ENCODE measurements at places on chromosomes 2 and 18.

- no peak for DNase-seq
Measured at GRCh38 chr2:14867853-14868252, 235.3 kb downstream of the LRATD1 start.

DNA sequence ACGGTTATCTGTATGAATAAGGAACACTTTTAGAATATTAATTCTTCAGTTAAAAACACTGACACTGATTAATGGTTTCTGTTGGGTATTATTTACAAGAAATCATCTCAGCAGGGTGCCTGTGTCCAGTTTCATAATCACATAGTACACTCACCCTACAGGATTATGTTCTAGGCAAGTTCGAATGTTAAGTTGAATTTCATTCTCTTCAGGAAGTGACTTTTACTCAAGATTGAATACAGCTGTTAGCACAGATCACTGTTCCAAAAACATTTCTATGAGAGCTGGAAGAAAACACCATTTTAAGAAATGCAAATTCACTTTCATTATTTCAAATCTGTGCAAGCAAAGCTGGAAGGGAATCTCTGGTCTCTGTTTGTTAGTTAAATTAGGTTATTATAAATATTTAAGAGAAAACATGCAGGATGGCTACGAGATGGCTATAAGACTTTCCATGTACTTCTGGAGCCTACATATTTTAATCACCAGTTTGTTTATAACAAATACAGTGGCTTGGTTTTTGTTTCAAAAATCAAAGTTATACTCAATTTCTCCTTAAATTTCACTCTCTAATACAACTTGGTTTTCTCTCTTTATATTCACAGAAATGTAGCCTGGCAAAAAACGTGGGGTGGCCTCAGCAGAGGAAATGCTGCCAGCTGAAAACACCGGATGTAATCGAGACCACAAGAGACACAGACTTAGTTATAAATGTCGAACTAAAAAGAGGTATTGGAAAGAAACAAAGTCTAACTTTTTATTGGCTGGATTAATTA, 65.8 kb downstream of the RBMS1 start:
- DNase-seq: no peak

DNA sequence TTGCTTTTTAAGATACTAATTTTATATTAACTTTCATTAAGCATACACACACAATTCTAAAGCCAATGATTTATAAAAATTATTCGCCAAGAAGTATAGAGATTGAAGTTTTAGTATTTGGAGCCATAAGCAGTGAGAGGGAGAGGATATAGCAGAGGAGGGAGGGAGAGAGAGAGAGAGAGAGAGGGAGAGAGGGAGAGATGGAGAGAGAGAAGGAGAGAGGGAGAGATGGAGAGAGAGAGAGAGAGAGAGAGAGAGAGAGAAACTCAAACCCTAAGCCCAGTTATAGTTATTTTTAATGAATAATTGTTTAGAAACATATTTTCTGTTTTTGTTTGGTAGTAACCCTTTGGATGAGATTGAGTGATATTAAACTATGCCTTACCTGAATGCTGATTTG, 5.3 kb downstream of the TWIST2 start:
- DNase-seq: no peak

DNA sequence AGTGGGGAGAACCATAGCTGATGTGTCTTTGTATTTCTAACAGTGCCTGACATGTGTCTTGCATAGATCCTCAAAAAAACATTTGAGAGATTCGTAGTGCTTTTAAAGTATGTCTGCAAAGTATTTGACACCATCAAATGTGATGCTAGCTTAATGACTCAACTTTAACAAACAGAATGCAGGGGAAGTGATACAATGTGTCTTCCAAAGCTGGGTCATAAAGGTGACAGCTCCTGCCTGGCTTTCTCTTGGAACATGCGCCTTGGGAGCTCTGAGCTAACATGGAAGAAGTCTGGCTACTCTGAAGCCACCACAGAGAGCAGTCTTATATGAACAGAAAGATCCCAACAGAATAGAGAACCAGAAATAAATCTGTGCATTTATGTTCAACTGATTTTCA, 78.2 kb downstream of the C1D start:
- DNase-seq: no peak
